ENCODE measurements at places on chromosomes 7 and 10. TPM values are rescaled to one million over a fixed set of nuclear protein-coding genes. Genes with fewer than 3 reads are reported as not detected.
A peak's percentile ranks its signal among the peaks of the same experiment; 100 is the strongest.

DNA sequence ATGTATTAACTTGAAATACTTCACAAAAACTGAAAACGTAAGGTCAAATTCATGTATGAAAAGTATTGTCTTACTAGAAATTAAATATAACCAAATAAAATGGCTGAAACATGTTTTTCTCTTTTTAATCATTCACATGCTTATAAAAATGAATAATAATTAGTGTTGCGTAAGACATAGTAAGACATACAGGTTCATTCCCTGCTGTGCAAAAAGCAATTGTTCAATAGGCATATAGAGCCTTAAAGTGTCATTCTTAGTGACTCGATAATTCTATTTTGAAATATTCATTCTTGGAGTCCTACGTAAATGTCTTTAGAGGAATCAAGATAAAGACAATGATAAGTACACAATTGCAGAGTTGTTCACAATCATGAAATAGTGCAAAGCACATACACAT lies 337.1 kb downstream of the SUGCT start:
- no peaks in the 10 kb centered on the region for H3K27me3 ChIP-seq
- peaks cover 17% of the 10 kb centered on the region for H3K4me1 ChIP-seq
- H3K36me3 ChIP-seq, result no peaks in the 10 kb centered on the region
- peak overlapping the region; percentile 16 for H3K27ac ChIP-seq
- no peak for DNase-seq

- no peak overlapping the region for H3K4me3 ChIP-seq
- no peaks in the 10 kb centered on the region for H3K27me3 ChIP-seq
- H3K4me1 ChIP-seq, result no peaks in the 10 kb centered on the region
- no peaks in the 10 kb centered on the region for H3K36me3 ChIP-seq
These were observed 1091.8 kb downstream of the LRMDA start for GRCh38 chr10:76523246-76523645.

- no peak overlapping the region for H3K27ac ChIP-seq
- no peak overlapping the region for H3K4me3 ChIP-seq
- peaks cover 95% of the 10 kb centered on the region for H3K27me3 ChIP-seq
- H3K36me3 ChIP-seq, result no peaks in the 10 kb centered on the region
These were observed 9.3 kb downstream of the LBX1 start for GRCh38 chr10:101219946-101220451.

DNA sequence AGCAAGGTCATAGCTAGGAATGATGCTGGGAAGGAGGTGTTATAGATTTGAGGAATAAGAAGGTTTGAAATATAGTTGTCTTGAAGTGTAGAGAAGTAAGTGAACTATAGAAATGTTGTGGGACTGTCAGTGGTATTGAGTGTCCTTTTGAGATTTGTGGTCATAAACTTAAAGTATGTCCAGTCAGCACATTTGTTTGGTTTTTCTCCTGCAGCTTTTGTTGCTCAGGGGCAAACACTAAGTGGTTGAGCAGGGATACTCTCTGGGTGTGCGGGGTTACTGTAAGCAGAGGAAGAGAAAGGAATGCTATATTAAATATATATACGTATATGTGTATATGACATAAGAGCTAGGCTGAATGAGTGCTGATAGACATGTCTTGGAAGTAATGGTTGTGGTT lies 67.1 kb downstream of the HECTD2 start:
- no peak overlapping the region for H3K27ac ChIP-seq
- no peaks in the 10 kb centered on the region for H3K36me3 ChIP-seq
- H3K27me3 ChIP-seq, result no peaks in the 10 kb centered on the region
- DNase-seq, result no peak
- no peaks in the 10 kb centered on the region for H3K4me1 ChIP-seq
- H3K4me3 ChIP-seq, result no peak overlapping the region

GRCh38 chr10:126126866-126127265 lies 230.5 kb downstream of the FANK1 start:
- no peak overlapping the region for H3K4me3 ChIP-seq
- no peaks in the 10 kb centered on the region for H3K4me1 ChIP-seq
- DNase-seq, result no peak
- no peaks in the 10 kb centered on the region for H3K27me3 ChIP-seq

DNA sequence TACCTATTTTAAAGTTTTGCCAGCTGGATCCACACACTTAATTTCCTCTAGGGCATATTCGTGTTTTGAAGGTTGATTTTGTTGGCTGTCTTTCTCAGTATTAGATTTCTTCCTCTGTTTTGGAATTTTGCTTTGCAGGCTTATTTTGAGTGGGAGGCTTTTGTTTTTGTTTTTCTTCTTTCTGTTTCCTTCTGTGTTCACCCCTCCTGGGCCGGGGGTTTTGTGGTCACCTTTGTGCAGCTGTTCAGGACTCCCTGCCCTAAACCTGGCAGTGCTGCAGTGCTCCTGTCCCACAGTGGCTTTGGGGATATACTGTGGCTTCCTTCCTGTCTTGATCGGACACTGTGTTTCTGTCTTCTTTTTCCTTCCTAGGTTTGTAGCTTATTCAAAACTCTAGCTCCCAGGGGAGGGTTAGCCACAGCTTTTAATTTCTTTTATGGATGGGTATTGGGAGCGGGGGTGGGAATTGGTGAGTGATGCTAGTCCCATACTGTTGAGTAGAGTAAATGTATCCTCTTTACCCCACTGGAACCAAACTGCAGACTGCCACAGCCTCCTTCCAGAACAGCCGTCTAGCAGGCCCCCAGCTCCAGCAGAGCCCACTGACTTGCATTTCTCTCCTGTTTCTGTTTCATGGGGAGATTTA lies 228.7 kb upstream of the FZD8 start:
- no peaks in the 10 kb centered on the region for H3K36me3 ChIP-seq
- no peak overlapping the region for H3K27ac ChIP-seq
- H3K27me3 ChIP-seq, result no peaks in the 10 kb centered on the region
- H3K4me1 ChIP-seq, result peaks cover 10% of the 10 kb centered on the region

- H3K27me3 ChIP-seq, result no peaks in the 10 kb centered on the region
- no peak for DNase-seq
- H3K36me3 ChIP-seq, result peaks cover 5% of the 10 kb centered on the region
- no peak overlapping the region for H3K4me3 ChIP-seq
- no peak overlapping the region for H3K27ac ChIP-seq
- H3K4me1 ChIP-seq, result no peaks in the 10 kb centered on the region
These were observed 33.9 kb downstream of the LRRC4 start for GRCh38 chr7:127997226-127997922.

DNA sequence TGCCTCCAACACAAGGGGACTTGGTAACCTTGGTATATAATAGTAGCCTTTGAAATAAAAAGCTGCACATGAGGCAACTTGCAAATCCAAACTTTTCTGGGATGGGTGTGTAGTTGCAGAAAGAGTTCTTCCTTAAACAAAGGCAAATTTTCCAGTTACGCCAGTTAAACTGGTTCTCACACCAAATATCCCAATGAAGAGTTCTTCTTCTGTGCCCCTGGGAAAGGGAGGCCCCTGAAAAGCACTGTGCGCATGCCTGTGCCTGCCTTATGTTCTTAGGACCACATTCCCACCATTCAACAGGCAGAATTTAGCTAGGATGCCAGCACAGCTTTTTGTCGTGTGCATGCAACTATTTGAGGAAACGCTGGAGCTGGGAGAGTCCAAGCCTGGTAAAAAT lies 164.8 kb upstream of the SLC25A13 start:
- no peaks in the 10 kb centered on the region for H3K36me3 ChIP-seq
- H3K4me3 ChIP-seq, result no peak overlapping the region

DNA sequence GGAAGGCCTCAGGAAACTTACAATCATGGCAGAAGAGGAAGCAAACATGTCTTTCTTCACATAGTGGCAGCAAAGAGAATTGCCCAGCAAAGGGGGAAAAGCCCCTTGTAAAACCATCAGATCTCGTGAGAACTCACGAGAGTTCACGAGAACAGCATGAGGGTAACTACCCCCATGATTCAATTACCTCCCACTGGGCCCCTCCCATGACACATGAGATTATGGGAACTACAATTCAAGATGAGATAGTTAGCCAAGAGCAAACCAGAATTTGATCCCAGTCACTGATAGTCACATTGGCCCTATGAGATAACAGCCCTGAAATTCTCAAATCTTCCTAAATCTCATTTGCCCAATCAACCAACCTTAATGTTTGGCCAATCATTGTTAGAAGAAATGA lies 18.2 kb upstream of the ITPRID1 start:
- H3K4me1 ChIP-seq, result no peaks in the 10 kb centered on the region
- no peak overlapping the region for H3K4me3 ChIP-seq
- H3K27ac ChIP-seq, result no peak overlapping the region
- H3K36me3 ChIP-seq, result no peaks in the 10 kb centered on the region
- DNase-seq, result no peak
- no peaks in the 10 kb centered on the region for H3K27me3 ChIP-seq

GRCh38 chr10:122471531-122472177 lies 10.3 kb downstream of the HTRA1 start:
- no peak for DNase-seq
- H3K27ac ChIP-seq, result no peak overlapping the region
- H3K36me3 ChIP-seq, result no peaks in the 10 kb centered on the region
- H3K4me3 ChIP-seq, result no peak overlapping the region

DNA sequence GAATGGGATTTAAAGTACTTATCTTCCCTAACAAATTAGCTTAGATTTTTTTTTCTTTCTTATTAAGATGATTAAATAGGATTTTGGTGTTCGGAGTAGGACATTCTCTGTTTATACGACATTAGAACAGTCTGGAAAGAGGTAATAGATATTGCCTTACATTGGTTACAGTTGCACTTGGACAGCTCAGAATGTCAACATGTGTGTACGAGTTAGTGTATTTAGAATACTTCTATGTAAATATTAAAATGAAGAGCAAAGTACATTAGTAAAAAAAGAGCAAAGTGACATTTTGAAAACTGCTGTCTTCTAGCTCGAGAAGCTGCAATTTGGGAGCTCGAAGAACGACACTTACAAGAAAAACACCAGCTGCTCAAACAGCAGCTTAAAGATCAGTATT lies 51.5 kb downstream of the SLK start:
- H3K27ac ChIP-seq, result no peak overlapping the region
- no peaks in the 10 kb centered on the region for H3K4me1 ChIP-seq
- no peaks in the 10 kb centered on the region for H3K27me3 ChIP-seq
- no peak for DNase-seq
- peaks cover 28% of the 10 kb centered on the region for H3K36me3 ChIP-seq
- H3K4me3 ChIP-seq, result no peak overlapping the region

DNA sequence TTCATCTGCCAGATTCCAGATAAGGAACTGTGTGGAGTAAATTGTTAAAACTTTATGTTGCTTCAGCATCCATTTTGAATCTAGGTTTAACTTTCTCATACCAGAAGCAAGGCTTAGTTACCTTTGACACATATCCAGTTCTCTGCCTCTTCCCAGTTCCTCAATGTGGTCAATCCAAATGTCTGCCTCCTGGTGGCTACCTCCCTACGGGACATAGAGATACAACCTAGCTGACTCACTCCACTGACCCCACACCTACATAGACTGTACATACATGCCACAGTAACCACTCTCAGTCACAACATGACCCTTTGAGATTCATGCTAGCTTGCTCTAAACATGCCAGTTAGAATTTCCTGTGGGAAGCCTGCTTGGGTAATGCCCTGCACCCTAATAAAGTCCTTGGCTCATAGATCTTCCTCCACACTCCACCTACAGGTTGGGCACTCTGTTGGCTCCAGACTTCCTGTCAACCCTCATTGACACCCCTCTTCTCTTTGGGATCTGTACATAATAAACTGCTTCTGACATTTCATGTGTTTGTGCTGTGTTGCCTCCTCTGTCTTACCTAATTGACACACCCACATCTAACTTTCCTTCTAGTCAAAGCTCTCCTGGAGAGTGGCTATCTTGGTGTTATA lies 278.1 kb downstream of the HTR7 start:
- no peaks in the 10 kb centered on the region for H3K36me3 ChIP-seq
- DNase-seq, result peak; percentile 53
- no peaks in the 10 kb centered on the region for H3K27me3 ChIP-seq
- peaks cover 6% of the 10 kb centered on the region for H3K4me1 ChIP-seq
- H3K27ac ChIP-seq, result no peak overlapping the region

DNA sequence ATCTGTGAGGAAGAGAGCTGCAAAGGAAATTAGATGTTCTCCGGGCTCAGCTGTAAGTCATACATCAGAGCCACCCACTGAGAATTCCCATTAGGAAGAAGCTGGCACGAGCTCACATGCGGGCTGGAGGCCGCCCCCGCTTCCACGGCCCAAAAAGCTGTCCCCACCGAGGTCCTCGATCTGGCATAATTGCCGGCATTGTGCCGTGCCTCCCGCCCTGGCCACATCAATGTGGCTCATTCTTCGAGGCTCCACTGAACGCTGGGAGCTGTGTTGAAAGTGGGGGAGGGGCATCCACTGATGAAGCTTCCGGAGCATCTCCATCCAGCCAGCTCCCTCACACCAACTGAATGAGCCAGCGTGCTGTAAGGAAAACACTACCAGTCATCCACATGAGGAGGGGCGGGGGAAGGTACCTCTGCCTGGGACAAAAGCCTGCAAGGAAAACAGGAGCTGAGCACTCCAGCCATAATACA lies 173.1 kb downstream of the PTPRN2 start:
- no peaks in the 10 kb centered on the region for H3K4me1 ChIP-seq
- H3K27me3 ChIP-seq, result no peaks in the 10 kb centered on the region
- DNase-seq, result no peak

GRCh38 chr7:137609500-137609899 lies 237.3 kb downstream of the DGKI start:
- no peaks in the 10 kb centered on the region for H3K27me3 ChIP-seq
- no peak for DNase-seq
- H3K4me1 ChIP-seq, result no peaks in the 10 kb centered on the region
- no peak overlapping the region for H3K27ac ChIP-seq
- H3K4me3 ChIP-seq, result no peak overlapping the region

GRCh38 chr10:126278851-126279250 lies 109.4 kb downstream of the ADAM12 start:
- peak; percentile 87 for DNase-seq
- no peaks in the 10 kb centered on the region for H3K4me1 ChIP-seq
- no peak overlapping the region for H3K4me3 ChIP-seq
- H3K27ac ChIP-seq, result no peak overlapping the region
- peaks cover 3% of the 10 kb centered on the region for H3K36me3 ChIP-seq

DNA sequence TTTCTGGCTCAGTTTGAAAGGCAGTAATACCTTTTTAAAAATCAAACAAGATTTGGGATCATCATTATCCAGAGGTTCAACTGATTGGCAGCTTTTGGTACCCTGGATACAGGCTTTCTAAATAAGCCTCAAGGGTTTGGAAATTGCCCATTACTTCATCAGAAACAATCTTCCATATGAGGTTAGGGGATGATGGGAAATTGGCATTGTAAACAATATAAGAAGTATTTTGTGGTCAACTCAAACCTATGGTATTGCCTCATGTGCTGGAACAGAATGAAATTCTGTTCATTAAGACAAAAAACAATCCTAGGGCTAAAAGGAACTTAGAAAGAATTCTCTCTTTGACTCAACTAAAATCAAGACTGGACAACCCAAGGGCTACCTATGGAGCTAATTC lies 92.6 kb upstream of the HECTD2 start:
- H3K27me3 ChIP-seq, result no peaks in the 10 kb centered on the region
- peaks cover 8% of the 10 kb centered on the region for H3K4me1 ChIP-seq
- H3K27ac ChIP-seq, result no peak overlapping the region
- no peaks in the 10 kb centered on the region for H3K36me3 ChIP-seq
- no peak overlapping the region for H3K4me3 ChIP-seq

The CAV2 gene
- 161 TPM for total RNA-seq

The LRRD1 gene
- total RNA-seq, result 0.27 TPM

The NUDT13 gene
- total RNA-seq, result 2.2 TPM

The IKZF1 gene
- 0.60 TPM for total RNA-seq

The GIMAP4 gene
- not detected for total RNA-seq

The PRKG1 gene
- total RNA-seq, result 2.8 TPM

The TEX36 gene
- total RNA-seq, result not detected

The FAM241B gene
- 4.4 TPM for total RNA-seq

The RNF32 gene
- total RNA-seq, result 2.7 TPM

The SLC29A4 gene
- total RNA-seq, result 8.2 TPM

The JCAD gene
- total RNA-seq, result 29.0 TPM

The ENKUR gene
- total RNA-seq, result 0.22 TPM

The EPO gene
- total RNA-seq, result not detected

All from astrocyte (in vitro differentiated cells and primary cell).